Left ventricle myocardium inferior (tissue), 1 donor: ENCODE measurements at places on chromosomes 11 and 22.
A peak's percentile ranks its signal among the peaks of the same experiment; 100 is the strongest.

DNA sequence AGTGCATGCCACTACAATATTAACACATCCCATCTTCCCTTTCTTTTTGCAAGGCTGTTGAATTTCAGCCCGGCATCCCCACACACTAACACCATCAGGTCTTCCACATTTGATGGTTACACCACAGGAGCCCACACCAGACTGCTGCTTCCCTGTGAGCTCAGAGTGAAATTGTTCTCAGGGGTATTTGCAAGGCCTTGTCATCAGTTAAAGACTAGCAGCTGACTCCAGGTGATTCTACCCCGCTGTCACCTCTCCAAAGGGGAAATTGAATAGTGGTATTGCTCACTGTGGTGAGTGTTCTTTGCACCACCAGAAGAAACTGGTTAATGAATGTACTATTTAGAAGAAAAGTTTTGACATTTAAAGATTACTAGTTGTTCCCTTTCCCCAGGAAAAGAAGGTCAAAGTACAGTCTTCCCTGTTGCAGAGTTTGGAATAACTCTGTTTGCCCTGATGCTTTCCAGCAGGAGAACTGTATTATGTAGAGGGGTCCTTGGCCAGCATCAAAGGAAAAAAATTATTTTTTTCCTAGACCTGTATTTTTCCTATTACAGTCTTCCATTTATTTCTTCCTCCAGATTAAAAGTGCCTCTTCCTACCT lies 41.9 kb downstream of the BID start:
- no peak for DNase-seq
- H3K36me3 ChIP-seq = peaks cover 78% of the 10 kb centered on the region
- H3K4me3 ChIP-seq = no peak overlapping the region
- no peak overlapping the region for H3K27ac ChIP-seq
- H3K4me1 ChIP-seq = peaks cover 18% of the 10 kb centered on the region

DNA sequence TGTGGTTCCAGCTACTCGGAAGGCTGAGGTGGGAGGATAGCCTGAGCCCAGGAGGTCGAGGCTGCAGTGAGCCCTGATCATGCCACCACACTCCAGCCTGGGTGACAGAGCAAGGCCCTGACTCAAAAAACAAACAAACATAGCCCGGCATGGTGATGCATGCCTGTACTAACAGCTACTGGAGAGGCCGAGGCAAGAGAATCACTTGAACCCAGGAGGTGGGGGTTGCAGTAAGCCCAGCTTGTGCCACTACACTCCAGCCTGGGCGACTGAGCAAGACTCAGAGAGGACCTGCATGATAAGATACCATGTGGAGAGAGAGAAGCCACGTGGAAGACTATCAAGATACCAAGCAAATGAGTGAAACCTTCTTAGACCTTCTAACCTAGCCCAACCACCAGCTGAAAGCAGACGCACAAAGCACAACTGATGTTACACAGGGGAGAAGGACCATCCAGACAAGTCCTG lies 36.1 kb downstream of the AMBRA1 start:
- peaks cover 75% of the 10 kb centered on the region for H3K4me1 ChIP-seq
- no peak overlapping the region for H3K4me3 ChIP-seq
- H3K27ac ChIP-seq = no peak overlapping the region
- no peaks in the 10 kb centered on the region for H3K36me3 ChIP-seq
- H3K27me3 ChIP-seq = no peaks in the 10 kb centered on the region
- no peak for DNase-seq

- H3K27ac ChIP-seq = peak overlapping the region; percentile 94
- H3K36me3 ChIP-seq = no peaks in the 10 kb centered on the region
- DNase-seq = peak; percentile 51
- no peaks in the 10 kb centered on the region for H3K27me3 ChIP-seq
- H3K4me1 ChIP-seq = peaks cover 98% of the 10 kb centered on the region
- no peak overlapping the region for H3K4me3 ChIP-seq
These were observed 4.4 kb downstream of the ARRB1 start for GRCh38 chr11:75346912-75347647.

DNA sequence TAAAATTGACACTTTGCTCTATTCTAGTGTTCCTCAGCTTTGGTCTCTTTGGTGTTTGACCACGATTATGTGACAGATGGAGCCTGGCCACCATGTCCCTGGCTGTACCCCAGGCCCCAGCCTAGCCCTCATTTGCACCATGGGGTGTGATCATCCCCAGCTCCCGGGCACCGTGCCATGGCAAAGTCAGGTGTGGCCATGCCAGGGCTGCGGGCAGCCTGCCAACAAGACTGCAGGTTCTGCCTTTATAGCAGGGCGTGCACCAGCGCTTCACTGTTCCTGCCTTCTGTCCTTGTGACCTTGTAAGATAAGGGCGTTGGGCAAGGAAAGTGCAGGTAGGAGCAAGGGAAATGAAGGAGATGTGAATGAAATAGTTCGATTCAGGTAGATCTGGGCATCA lies 22.4 kb upstream of the APOBEC3A start:
- peak overlapping the region; percentile 50 for H3K27ac ChIP-seq
- H3K4me3 ChIP-seq = no peak overlapping the region
- DNase-seq = peak; percentile 83
- H3K4me1 ChIP-seq = peaks cover 20% of the 10 kb centered on the region
